ENCODE measurements at places on chromosomes 7 and 10.
A peak's percentile ranks its signal among the peaks of the same experiment; 100 is the strongest.

- no peak for DNase-seq
Measured at GRCh38 chr10:29386342-29386999, 97.6 kb downstream of the LYZL1 start.

DNA sequence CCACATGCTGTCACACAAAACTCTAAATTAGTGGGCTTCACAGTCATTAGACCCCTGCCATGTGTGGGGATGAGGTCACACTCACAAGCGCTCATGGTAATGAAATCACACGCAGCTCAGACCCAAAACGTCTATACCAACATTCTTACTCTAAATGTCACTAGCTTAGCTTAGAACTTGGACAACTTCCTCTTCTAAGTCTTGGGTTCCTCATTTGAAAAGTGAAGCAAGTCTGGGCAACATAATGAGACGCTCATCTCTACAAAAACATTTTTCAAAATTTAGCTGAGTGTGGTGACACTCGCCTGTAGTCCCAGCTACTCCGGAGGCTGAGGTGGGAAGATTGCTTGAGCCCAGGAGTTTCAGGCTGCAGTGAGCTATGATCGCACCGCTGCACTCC lies 92.7 kb upstream of the MACROH2A2 start:
- DNase-seq, result no peak

DNA sequence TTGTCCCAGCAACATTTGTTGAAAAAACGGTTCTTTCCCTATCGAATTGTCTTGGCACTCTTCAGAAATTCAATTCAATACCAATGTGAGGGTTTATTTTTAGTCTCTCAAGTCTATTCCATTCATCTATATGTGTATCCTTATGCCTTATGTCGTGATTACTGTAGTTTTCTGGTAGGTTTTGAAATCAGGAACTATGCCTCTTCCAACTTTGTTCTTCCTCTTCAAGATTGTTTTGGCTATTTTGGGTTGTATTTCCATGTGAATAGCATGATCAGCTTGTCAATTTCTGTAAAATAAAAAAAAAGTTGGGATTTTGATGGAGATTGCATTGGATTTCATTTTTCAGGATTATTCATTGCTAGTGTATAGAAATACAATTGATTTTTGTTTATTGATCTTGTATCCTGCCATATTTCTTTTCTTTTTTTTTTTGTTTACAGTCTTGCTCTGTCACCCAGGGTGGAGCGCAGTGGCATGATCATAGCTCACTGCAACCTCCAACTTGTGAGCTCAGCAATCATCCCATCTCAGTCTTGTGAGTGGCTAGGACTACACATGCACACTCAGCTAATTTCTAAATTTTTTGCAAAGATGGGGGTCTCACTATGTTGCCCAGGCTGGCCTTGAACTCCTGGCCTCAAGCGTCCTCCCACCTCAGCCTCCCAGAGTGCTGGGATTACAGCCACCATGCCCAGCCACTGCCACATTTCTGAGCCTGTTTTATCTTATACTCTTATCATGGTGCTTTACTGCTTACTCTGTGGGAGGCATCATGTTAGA lies 46.2 kb upstream of the MKLN1 start:
- DNase-seq, result no peak

DNA sequence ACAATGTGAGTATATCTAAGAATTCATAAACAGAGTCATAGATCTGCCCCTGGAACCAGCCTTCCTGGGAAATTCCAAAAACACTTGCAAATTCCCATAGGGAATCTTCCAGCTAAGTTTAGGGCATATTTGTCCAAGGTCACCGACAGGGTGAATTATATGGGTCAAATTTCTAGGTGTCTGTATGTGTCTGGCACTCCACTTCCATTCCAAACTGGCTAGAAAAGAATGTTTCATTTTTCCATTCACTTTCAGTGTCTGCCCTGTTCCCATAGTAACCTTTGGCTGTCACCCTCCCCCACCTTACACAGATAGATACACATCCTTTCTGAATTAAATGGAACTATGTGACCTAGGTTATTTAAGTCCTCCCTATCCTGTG lies 230.9 kb downstream of the CREB5 start:
- DNase-seq, result no peak

DNA sequence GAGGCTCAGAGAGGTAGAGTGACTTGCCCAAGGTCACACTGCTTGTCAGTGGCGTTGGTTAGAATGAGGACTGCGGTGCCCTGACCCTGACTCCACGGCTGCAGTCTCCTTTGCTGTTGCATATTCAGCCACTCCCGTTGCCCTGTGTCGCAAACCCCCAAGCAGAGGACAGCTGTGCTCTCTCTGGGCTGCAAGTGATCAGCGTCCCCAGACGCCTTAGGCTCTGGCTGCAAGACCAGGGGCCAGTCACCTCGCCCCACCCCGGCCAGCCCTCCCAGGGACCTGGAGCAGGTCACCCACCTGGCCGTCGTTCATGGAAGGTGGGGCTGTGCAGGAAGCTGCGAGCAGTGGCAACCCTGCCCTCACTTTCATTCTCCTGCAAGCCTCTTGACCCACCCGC lies 51.7 kb upstream of the NANOS1 start:
- DNase-seq, result no peak

DNA sequence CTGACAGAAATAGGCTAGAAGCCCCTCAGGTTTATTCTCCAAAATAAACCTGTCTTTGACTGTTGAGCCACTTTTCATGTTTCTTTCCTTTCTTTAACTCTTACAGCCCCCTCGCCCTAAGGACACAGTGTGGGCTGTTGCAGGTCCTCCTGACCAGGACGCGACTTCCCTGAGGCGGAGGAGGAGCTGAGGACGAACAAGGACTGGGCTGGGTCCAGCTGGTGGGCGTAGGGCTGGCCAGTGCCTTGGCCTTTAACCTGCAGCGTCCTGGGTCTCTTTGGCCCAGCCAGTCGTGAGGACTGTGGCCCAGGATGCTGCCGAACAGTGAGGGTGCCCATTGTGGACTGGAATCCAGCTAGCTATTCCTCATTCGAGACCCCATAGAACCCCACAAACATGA lies 13.4 kb upstream of the BMS1 start:
- no peak for DNase-seq

GRCh38 chr7:73612598-73613269 lies 11.6 kb downstream of the MLXIPL start:
- DNase-seq, result peak; percentile 56

GRCh38 chr7:156950381-156950858 lies 908 bp downstream of the NOM1 start:
- no peak for DNase-seq

- no peak for DNase-seq
Measured at GRCh38 chr10:130416334-130417150, 280.4 kb downstream of the GLRX3 start.

DNA sequence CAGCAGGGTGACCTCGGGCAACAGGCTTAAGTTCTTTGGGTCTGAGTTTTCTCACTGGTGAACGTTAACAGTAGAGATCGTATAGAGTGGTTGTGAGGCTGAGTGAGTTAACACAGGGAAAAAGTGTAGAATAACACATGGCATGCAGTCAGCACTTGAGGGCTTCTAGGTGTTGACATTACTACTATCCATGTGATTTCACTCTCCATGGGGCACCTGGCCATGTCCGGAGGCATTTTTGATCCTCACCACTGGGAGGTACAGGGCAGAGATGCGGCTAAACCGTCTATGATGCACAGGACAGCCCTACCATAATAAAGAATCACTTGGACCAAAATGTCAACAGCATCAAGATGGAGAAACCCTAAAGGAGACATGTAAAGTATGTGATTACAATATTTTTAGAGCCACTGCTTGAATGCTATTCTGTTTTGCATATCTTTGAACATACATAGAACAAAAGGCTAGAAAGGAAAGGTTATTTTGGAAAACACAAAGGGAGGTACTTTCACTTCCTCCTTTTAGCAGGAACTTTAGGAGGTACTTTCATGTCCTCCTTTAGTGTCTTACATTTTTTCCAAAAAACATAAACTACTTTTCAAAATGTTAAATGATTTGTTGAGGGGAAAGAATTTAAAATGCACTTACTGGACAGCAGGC lies 44.3 kb downstream of the NOD1 start:
- DNase-seq, result no peak

GRCh38 chr7:101206665-101207042 lies 5.8 kb upstream of the MOGAT3 start:
- DNase-seq, result no peak

DNA sequence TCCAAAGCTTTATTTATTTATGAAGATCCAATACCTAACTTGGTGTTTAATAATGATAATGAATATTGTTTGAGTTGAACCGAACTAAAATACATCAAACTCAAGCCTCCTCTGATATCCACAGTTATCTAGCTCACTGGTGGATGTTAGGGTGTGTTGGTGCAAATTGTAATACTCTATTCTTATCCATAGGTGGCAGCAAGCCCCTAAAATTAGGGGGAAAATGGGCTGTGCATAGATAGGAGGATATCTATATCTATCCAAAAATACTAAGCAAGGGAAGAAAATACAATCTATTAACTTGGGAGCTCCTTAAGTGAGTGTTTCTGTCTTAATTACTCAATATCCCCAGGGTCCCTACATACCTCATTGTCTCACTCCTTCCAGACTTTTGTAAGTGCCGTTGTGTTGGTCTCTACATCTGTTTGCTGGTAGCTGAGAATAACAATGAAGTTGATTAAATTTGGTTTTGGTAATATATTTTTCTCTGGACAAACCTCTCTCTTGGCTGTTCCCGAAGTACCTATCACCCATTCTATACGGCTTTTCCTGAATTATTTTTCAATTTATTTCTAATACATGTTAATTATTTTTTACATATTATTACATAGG lies 55.0 kb upstream of the VWDE start:
- no peak for DNase-seq

GRCh38 chr7:47422611-47423010 lies 159.3 kb downstream of the TNS3 start:
- DNase-seq, result no peak

All from epithelial cell of proximal tubule (primary cell).